ENCODE measurements at places on chromosomes 4 and X.

DNA sequence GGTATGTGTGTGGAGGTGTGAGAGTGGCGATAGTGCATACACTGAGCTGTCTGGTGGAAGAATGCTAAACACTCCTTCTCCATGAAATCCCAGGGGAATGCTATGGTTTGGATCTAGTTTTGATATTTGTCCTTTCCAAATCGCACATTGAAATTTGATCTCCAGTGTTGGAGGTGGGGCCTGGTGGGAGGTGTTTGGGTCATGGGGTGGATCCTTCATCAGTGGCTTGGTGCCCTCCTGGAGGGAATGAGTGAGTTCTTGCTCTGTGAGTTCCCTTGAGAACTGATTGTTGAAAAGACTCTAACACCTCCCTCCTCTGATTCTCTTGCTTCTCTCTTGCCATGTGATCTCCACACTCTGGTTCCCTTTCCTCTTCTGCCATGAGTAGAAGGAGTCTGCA is 114.1 kb upstream of the HHIP start:
- DNase-seq, result no peak

GRCh38 chr4:64713256-64713840 is 304.1 kb upstream of the TECRL start:
- DNase-seq, result peak; percentile 0

DNA sequence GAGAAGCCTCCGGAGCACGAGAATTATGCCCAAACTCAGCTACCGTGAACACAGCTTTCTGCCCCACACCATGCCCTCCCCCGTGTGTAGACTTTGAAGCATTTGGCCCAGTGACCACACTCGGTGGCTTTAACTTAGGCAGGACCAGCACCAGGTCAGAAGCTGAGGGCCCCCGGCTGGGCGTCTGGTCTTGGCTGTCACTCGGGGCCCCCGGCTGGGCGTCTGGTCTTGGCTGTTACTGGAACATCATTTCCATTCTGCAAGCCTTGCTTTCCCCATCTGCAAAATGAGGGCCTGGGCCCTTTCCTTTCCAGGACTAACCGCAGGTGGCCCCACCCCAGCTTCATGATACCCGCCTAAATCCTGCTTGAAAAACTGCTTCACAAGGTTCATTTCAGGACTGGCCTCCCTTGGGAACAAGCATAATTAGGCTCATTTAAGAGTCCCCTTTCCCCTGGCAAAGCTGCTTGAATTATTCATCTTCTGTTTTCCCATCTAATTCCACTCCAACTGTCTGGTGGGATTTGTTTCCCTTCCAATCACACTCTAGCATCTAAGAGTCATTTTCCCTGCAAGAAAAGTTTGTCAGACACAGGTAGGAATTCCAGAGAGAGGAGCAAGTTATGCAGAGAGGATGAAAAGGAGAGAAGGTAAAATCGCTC is 82.5 kb downstream of the WFS1 start:
- no peak for DNase-seq

GRCh38 chrX:130637591-130637990 is 235.8 kb downstream of the RBMX2 start:
- no peak for DNase-seq

DNA sequence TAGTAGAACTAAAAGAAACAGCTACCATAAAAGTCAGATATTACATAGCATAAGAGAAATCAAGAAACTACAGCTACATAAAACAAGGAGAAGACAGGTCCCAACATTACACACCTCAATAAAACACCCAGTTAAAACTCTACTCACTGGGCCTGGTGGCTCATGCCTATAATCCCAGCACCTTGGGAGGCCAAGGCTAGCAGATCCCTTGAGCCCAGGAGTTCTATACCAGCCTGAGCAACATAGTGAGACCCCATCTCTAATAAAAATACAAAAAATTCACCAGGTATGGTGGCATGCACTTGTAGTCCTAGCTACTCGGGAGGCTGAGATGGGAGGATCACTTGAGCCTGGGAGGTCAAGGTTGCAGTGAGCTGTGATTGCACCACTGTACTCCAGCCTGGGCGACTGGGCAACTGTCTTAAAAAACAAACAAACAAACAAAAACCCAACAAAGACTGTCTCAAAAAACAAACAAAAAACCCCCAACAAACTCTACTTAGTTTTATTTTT is 15.2 kb upstream of the TXLNG start:
- DNase-seq, result no peak

- DNase-seq, result no peak
These were observed 128.7 kb downstream of the WDFY3 start for GRCh38 chr4:84837751-84838150.

- DNase-seq, result no peak
These were observed 4.0 kb downstream of the JAKMIP1 start for GRCh38 chr4:6196324-6196723.

DNA sequence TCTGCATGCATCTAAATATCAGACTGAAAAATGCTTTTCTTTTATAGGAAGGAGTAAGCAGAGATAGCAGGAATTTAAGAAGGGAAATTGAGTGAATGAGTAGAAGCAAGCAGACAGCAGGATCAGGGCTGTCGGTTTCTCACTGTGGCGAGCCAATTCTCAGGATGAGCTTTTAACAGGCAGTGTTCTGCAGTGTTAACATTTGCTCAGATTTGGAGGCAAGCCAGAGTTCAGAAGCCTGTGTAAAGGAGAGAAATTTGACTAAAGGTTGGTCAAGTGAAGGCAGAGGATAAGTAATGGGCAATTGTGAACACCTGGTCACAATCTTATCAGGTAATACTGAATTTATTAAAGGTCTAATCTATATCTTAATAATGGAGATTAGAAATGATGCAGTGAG is 133.3 kb upstream of the MAGEB16 start:
- DNase-seq, result no peak

- peak; percentile 37 for DNase-seq
These were observed 239.6 kb downstream of the GRXCR1 start for GRCh38 chr4:43132010-43132582.

- no peak for DNase-seq
These were observed 26.2 kb downstream of the ZNF330 start for GRCh38 chr4:141246683-141247429.

DNA sequence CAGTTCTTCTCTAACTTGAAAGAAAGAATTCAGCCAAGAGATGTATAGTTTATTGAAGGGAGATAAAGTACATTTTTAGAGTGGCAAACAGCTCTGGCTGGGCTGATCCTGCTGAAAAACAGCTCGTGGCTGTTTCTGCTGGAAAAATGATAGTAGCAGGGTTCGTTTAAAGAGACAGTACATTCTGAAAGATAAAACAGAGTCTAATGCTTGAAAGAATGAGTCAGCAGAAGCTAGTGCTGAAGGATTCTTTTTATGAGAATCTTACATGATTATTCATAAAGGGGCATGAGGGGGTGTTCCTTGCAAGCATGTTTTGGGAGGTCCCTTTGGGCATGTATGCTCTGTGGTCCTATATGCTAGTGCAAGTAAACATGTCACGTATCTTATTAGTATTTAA is 790.0 kb downstream of the PCDH18 start:
- no peak for DNase-seq

DNA sequence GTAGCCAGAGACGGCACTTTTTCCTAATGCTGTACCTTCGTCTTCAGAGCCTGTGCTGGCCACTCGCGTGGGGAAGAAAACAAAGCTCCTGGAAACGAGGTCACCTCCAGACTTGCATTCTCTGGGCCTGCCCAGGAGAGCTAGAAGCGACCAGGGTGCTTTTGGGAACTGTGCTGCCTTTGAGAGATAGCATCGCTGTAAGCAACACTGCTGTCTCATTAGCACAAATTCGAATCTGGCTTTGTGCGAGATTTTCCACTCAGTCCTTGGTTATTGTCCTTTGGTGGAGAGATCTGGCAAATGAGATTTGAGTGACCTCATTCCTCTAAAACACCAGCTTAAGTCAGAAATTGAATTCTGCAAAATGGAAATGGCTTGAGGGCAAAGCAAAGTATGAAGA is 66.1 kb upstream of the TLR3 start:
- DNase-seq, result no peak

DNA sequence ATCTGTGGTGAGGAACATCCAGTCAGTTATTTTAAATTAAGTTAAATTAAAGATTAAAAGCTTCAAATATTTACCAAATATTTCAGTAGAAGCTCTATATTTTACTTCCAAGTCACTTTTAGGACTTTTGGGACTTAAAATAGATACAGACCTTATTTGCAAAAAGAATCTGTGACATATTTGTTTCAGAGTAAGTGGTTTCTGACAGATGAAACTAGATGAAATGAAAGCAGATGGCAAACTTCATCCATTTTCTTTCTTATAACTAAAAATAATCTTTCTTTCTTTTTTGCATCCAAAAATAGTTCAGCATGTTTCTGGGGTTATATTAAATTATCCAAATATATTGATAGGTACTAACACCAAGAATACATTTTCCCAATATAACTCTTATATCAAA is 6.6 kb upstream of the UTP3 start:
- DNase-seq, result no peak

- no peak for DNase-seq
These were observed 51.1 kb downstream of the MCUB start for GRCh38 chr4:109611045-109611646.

DNA sequence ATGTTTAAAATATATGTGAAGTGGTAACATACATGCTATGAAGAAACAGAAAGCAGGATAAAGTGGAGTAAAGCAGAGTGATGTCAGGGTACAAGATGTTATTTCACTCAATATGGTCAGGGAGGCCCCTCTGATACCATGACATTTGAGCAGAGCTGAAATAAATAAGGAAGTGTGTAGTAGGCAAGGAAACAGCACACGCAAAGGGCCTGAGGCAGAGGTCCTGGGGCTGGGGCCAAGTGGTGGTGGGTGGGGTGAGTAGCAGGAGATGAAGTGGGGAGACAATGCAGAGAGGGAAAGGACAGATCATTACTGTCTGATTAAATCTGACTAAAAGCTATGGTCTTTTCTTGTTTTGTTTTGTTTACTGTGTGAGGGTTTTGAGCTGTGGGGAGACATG is 61.1 kb downstream of the FAM13A start:
- DNase-seq, result no peak

GRCh38 chrX:136246201-136246600 is 5.0 kb downstream of the MAP7D3 start:
- no peak for DNase-seq

DNA sequence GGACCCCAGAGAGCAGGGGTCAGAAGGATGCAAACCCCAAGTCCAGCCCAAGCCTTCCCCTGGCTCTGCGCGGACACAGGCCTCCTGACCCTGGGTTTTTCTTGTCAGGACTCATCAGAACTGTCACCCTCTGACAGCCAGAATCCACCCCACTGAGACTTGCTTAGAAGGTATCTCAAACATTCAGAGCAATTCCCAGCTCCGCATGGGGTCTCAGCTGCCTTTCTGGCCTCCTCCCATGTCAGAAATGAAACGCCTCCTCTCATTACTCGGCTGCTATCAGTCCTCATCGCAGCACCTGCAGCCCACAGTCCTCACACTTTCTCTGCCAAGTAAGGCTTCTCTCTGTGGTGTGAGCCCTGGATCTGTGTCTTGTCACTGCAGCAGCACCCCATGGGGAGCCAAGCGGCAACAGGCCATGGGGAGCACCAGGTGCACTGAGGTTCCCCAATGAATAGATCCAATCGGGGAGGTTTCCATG is 97.8 kb downstream of the WFS1 start:
- DNase-seq, result peak; percentile 80

DNA sequence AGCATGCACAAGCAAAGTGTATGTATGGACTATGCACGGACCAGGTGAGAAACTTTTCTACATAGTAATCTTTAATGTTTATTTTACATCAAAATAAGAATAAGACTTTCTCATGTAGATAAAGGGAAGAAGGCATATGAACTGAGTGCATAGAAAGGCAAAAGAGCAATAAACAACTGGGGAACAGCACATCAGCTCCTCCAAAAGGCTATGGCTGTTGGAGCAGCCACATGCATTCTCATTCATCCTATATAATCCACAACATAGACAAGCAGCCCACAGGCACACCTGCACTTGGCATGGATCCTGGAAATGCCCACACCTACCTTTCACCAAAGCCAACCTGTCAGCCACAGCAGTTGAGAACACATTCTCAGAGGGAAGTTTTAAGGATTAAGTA is 586.9 kb upstream of the INTU start:
- peak; percentile 56 for DNase-seq

GRCh38 chr4:170307182-170307581 is 217.4 kb upstream of the AADAT start:
- DNase-seq, result no peak

GRCh38 chr4:32462944-32463343 is 1742.8 kb downstream of the PCDH7 start:
- DNase-seq, result no peak

DNA sequence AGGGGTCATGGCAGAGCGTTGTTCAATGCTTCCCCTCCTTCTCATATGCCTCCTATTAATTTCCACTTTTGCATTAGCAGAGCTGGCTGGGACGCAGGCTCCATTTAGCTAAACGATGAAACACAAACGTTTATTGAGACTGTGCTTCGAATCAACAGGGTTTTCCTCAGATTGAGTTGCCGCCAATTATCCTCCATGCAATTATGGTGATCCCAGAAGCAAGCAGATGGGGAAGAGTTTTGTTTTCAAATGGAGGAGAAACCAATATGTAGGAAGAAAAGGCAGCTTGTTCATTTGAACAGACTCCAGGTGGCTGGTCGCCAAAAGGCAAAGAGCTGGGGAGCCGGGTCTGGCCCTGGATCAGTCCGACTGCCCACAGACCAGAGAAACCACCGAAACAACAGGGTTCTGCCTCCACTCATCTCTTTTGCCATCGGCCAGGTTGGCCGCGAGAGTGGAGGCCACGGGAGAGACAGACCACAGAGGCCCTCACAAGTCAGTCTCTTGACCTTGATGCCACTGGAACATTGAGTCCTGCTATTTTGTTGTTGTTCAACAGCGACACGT is 184.8 kb downstream of the GBA3 start:
- no peak for DNase-seq

- DNase-seq, result no peak
These were observed 222.3 kb upstream of the HS3ST1 start for GRCh38 chr4:11650801-11651596.

GRCh38 chr4:174281182-174281737 is 2.2 kb downstream of the FBXO8 start:
- no peak for DNase-seq

- no peak for DNase-seq
These were observed 133.2 kb upstream of the DIAPH2 start for GRCh38 chrX:96551322-96551872.

DNA sequence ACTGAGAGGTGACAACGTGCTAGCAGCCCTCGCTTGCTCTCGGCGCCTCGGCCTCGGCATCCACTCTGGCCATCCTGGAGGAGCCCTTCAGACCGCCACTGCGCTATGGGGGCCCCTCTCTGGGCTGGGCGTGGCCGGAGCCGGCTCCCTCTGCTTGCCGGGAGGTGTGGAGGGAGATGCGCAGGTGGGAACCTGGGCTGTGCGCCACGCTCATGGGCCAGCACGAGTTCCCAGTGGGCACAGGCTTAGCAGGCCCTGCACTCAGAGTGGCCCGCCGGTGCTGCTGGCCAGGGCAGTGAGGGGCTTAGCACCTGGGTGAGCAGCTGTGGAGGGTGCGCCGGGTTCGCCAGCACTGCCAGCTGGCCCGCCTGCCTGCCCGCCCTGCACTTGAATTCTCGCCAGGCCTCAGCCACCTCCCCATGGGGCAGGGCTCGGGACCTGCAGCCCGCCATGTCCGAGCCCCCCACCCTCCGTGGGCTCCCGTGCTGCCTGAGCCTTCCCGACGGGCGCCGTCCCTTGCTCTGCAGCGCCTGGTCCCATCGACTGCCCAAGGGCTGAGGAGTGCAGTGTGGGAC is 148.0 kb downstream of the RAPGEF2 start:
- DNase-seq, result no peak
